Hematopoietic multipotent progenitor cell treated with erythropoietin and hydrocortisone succinate and interleukin-3 and kit ligand, for 8 days (in vitro differentiated cells): ENCODE measurements at places on chromosomes 2 and 18.

GRCh38 chr18:46013484-46014189, 46.5 kb upstream of the EPG5 start:
- DNase-seq, result peak; percentile 28

DNA sequence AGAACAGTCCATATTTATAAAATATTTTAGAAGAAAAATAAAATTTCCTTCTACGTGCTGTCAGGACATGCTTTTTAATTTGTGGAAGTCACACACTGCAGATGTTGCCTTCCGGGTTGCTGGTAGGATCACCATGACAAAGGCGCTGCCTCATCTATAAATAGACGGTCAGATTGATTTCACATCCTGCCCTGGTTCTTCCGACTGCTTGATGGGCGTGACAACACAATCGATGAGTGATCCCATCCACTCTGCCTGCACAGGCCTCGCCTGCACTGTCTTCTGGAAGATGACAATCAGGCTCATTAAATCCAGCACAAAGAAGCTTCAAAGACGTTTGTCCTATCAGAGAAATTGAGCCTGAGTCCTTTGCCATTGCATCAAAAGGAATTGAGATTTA, 318.9 kb upstream of the TRIB2 start:
- no peak for DNase-seq

DNA sequence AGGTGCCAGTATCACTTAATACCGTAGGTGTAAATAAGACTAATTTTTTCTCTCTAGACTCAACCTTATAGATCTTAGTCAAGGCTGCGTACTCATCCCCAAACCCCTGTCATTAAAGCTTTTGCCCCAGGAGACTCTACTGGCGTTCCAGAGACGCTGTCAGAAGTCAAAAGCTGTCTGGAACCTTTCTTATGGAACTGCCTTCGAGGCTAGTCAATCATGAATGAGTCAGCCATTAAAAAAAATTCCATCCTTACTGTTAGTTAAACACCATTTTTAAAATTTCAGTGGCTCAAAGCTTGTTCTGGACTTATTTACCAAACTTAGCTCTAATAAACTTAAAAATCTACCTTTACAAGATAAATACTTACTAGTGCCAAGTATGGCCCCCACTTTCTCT, 52.1 kb downstream of the SPRED2 start:
- DNase-seq, result no peak

- no peak for DNase-seq
Measured at GRCh38 chr18:11146947-11147345, 2.4 kb downstream of the PIEZO2 start.

DNA sequence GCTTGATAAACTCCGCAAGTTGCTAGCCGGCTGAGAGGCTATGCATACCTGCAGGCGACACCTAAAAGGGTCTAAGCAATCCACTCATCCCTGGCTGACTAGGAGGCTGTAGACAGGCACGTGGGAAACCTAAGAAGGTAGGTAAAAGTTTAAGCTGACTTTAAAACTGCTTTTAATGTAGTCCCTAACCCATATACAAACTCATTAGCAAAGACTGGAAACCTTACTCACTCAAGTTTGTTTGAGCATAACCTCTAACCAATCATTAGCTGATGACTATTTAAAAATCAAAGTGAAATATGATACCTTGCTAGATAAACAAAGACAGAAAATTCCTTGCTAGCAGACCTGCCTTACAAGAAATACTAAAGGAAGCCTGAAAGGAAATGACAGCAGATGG, 106.4 kb downstream of the EXOC6B start:
- DNase-seq, result no peak

GRCh38 chr18:23619388-23619881, 33.1 kb upstream of the NPC1 start:
- no peak for DNase-seq

GRCh38 chr2:97970293-97971060, 25.3 kb downstream of the TMEM131 start:
- DNase-seq, result peak; percentile 31

- no peak for DNase-seq
Measured at GRCh38 chr2:39486071-39486470, 49.0 kb upstream of the MAP4K3 start.

- DNase-seq, result no peak
Measured at GRCh38 chr18:59576541-59577385, 120.5 kb downstream of the CCBE1 start.

GRCh38 chr18:9025091-9025838, 77.2 kb upstream of the NDUFV2 start:
- DNase-seq, result no peak

DNA sequence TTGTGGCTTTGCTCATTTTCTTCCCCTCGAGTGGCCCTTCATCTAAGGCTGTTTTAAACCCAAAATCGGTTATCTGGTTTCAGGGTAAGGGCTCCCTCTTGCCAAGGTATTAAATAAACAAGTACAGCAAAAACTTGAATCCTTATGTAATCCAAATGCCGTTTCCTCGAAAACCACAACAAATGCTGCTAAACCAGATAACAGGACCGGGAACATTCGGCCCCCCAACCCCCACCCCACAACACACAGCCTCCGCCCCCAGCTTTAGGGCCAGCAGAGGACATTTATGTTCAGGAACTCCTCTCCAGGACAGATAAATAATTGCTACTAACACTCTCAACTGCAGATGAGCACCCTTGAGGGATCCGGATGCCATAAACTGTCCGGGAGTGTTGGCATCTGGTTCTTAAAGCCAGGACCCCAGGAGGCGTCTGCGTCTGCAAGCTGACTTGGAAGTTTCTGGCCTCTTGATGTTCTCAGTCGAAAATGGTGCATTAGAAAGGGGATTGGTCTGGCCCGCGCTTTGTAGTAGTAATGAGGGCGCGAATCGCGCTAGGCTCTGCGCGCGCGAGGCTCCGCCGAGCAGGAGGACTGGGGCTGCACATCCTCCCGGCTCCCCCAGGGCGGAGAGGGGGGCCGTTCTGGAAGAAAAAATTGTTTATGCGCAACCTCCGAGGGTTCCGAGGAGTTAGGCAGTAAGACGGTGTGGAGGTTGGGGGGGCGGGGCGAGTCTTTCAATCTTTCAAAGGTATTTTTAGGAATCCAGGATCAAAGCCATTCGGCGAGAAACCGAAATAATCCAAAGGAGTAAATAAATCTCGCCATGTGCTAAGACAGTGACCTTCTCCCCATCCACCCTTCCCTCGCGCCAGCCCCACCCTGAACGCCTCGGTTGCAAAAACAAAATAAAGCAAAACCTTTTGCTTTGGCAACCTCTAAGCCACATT, 3.9 kb upstream of the ID2 start:
- peak; percentile 94 for DNase-seq

- peak; percentile 8 for DNase-seq
Measured at GRCh38 chr2:10844097-10844496, 31.5 kb upstream of the PDIA6 start.

GRCh38 chr18:52596748-52597435, 256.9 kb downstream of the DCC start:
- DNase-seq, result no peak

DNA sequence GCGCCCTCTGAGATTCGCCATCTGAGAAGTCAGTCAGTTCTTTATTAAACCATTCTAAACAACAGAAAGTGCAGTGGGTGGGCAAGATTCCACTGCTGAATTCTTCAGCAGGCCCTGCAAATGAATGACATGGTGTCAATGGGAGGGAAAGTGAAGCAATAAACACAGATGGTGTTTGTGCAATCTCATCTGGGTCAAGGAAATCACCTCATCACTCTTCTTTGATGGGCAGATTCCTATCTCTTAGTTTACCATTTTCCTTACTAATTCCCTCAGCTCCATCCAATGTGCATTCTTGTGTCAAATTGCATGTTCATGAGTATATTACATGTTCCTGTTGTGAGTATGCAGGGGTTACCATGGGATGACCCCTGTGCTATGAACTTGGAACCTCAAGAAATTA, 100.7 kb upstream of the CYP1B1 start:
- no peak for DNase-seq

DNA sequence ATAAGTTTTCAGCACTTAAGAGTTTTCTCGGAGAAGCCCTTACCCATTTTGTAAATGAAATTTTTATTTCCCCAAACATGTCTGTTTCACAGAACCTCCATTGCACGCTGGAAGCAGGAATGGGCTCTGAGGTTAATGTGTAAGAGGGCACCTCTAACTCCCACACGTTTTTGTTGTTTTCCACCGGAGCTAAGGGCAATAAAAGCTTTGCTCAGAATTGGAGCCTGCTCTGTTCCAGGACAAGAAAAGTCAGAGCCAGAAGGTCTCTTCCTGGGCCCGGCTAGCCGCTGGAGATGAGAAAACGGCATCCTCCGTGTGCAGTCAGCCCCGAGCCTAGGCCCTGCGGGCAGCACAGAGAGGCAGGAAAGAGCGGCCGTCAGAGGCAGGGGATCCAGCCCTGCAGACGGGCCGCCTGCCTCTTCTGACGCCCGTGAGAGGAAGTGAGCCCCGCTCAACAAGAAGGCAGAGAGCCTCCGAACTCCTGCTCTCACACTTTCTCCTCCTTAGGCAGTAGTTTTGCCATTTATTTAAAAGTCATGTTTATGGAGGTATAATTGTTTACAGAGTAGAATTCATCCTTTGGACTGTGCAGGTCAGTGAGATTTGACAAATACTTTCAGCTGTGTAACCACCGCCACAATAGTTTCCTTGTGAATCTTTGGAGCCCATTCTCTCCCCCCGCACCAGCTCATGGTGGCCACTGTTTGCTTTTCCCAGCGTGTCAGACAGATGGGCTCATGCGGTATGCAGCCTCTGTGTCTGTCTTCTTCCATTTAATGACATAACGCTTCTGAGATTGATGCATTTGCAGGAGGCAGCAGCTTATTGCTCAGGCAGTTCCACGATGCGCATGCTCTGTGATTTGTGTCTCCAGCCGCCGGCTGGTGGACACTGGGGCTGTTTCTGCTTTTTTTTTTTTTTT, 117.3 kb downstream of the GALR1 start:
- no peak for DNase-seq

- no peak for DNase-seq
Measured at GRCh38 chr18:45518311-45519155, 96.7 kb upstream of the SLC14A2 start.

- peak; percentile 51 for DNase-seq
Measured at GRCh38 chr2:27209621-27210401, 2.0 kb upstream of the ATRAID start.

DNA sequence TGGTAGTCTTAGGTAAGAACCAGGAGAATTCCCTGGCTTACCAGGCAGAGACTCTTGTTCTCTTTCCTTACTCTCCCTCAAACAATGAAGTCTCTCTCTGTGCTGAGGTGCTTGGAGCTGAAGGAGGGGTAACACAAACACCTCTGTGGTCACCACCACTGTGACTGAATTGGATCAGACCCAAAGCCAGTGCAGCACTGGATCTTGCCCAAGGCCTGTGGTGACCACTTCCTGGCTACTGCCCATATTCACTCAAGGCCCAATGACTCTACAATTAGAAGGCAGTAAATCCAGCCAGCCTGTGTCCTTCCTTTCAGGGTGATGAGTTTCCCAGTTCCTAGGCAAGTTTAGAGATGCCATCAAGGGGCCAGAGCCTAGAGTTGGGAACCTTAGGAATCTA, 706.8 kb downstream of the SLC4A3 start:
- DNase-seq, result no peak

DNA sequence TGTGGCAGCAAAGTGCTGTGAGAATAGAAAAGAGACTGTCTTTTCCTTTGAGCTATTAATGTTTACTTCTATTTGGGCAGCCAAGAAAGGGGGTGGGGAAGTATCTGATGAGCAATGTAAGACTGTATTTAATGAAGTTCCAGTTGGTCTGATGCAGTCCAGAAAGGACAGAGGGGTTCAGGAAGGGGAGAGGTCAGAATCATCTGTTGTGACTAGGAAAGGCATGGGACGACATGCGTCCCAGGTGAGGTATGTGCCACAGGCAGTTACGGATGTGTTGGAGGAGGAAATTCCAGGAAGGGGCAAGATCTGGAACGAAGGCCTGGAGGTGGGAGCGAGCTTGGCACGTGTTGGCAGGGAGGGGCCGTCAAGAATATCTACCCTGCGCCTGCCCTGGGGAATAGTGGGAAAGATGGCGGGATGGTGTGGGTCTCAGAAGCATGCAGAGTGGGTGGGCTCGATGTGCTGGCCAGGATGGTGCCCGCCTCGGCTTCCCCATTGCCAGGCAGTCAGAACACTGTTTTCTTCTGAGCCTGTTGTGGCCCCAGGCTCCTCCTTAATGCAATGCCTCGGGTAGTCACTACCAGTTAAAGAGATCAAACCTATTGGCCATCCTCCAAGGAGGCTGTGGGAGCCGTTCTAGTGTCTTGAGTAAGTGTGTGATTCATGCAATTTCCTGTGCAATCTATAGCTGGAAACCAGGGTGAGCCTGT, 57.8 kb upstream of the TXNDC2 start:
- DNase-seq, result peak; percentile 94

- DNase-seq, result no peak
Measured at GRCh38 chr2:48984922-48985321, 169.4 kb downstream of the FSHR start.

DNA sequence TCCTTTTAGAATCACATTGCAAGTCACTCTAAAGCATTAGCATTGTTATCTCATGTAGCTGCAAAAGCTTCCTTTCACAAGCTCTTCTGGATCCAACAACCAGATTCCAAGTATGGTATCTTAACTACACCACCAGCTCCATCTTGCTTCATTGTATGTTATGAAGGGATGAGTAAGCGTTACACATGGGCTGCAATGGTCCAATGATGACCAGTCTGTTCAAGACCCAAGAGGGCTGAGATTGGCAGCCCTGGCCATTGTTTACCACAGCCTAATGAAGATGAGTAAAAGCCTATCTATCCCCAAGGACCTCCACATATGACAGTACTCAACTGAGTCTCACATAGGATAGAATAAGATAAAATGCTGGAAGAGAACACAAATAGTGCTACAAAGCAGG, 6.3 kb downstream of the CFLAR start:
- peak; percentile 53 for DNase-seq

- no peak for DNase-seq
Measured at GRCh38 chr2:240235149-240235803, 94.8 kb upstream of the OTOS start.

DNA sequence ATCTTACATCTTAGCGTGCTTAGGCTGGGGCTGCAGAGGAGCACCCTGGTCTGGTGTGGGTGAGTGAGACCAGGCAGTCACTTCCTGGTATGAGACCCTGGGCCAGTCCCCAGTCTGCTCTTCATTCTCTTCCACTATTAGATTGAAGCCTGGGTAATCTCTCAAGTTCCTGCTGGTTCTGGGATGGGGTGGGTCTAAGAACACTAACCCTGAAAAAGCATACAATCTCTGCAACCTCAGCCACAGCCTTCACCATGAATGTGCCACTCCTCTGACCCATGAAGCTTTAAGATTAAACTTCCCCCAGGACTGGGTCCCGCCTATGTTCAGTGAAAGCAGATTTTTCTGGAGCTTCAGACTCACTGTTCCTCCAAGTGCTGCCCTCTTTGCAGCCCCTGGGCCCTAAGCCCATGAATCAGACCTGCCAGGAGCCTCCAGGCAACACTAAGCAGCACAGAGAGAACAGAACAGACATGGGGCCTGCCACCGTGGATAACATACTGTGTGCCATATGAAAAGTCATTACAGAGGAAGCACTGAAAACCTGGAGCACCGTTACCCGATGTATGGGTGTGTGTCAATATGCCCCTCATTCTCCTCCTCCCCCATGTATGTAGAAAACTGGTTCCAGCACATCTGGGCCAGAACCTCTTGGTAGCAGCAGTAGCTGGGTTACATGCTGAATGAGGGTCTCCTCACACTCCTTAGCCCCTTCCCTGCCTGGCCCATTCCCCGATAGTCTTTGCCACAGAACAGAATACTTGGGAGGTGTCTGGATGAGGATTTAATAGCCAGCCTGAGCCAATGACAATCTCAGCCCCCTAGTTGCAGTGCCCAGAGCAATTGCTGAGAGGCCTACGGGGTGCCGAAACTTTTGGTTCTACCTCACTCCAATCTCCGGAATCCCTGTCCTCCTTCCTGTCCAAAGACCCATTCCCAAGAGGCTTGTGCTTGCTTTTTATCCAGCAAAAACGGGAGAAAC, 2.7 kb upstream of the SIX2 start:
- DNase-seq, result no peak

GRCh38 chr2:100174026-100174431, 31.6 kb upstream of the AFF3 start:
- DNase-seq, result no peak
